Fibroblast of the aortic adventitia (primary cell): ENCODE measurements at places on chromosomes 6 and 20.

GRCh38 chr6:55450005-55450404 lies 122.7 kb downstream of the GFRAL start:
- no peak for DNase-seq

GRCh38 chr20:63032861-63033793 lies 26.4 kb upstream of the BHLHE23 start:
- no peak for DNase-seq

DNA sequence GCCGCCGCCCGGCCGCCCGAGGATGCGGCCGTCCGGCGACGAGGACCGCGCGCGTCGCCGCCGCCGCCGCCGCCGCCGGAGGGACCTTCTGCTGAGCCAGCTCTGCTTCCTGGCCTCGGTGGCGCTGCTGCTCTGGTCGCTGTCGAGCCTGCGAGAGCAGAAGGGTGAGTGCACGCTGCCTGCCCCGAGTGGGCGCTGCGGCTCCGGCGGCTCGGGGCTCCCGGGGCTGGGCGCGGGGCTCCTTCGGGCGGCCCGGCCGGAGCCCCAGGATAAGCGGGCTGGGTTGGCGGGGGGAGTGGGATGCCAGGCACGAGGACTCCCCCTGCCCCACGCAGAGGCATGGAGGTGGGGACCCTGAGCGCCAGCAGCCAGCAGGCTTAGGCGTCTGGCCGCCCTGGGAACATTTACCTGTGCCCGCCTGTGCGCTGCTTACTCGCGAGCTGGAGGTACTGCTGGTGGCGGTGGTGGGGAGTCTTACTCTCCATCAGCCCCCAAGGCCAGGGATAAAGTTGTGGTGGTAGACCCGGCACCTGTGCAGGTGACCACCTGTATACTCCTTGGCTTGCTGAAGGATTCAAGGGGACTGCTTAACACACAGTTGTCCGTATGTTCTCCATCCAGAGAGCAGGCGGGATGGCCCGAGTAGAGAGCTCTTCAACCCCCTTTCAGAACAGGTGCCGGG lies 520 bp downstream of the SLC24A3 start:
- no peak for DNase-seq

DNA sequence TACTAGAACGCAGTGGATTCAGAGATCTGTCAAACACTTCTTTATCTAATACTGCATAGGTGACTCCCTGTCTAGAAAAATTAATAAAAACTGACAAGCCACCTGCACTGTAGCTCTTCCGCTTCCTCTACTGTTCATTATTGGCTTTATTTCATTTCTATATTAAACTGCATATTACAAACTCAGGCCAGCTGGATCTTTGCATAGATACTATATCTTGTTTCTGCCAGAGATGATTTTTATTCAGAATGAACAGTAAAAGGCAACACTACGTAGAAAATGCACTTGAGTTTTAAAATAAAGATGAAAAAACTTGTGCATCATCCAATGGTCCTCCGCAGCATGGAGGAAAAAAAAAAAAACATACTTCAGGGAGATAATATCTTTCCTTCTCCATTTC lies 508.3 kb downstream of the PRKN start:
- no peak for DNase-seq

DNA sequence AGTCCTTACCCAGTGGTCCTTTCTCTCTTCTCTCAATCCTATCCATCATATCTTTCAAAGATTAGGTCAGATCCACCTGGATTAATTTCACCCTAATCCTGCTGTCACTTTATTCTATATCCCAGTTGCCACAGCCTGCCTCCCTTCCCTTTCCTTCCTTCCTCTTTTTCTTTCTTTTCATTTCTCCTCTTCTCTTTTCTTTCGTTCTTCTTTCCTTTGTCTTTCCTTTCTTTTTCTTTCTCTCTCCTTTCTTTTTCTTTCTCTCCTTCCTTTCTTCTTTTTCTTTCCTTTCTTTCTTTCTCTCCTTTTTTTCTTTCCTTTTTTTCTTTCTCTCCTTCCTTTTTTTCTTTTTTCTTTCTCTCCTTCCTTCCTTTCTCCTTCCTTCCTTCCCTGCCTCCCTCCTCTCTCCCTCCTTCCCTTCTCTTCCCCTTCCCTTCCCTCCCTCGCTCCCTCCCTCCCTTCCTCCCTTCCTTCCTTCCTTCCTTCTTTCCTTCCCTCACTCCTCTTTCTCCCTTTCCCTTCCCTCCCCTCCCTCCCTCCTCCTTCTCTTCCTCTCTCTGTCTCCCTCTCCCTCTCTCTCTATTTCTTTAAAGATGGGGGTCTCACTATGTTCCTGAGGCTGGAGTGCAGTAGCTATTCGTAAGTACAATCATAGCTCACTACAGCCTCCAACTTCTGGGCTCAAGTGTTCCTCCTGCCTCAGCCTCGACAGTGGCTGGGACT lies 15.1 kb upstream of the RPN2 start:
- DNase-seq, result no peak

DNA sequence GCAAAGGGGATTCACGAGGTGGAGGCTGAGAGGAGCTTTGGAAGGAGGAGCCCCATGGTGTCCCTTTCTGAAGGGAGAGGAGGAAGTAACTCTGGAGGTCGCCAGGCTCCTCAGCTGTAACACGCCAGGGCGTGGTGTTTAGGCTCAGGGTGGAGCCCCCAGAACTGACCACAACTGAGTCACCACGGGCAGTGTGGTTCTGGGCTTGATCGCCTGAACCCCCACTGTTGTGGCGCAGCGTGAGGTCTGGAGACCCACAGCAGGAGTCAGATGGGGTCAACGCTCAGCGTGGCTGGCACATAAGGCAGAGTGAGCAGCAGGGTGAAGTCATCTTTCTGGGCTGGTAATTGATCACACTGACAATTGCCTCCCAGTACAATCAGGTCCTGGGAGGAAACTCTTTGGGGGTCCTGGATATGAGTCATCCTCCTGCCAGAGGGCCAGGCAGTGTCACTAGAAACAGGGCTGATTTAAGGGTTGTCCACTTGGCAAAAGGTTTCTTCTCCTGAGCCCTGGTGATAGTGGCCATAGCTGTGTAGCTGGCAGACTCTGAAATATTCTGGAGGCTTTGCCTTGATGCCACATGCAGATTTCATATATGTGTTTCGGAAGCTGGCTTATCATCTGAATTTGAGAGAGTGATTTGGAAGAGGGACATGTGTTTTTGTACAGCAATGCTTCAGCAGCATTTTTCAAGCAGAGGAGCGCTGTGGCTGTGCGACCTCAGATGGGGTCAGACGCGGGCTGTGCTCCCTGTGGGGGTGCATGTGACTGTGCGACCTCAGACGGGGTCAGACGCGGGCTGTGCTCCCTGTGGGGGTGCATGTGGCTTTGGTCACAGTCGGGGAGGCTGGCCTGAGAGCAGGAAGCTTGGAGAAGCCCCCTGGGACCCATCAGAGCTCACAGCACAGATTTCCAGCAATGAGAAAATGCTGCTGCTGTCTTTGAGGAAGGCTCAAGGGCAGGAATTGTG lies 50.0 kb downstream of the SYNJ2 start:
- peak; percentile 92 for DNase-seq

DNA sequence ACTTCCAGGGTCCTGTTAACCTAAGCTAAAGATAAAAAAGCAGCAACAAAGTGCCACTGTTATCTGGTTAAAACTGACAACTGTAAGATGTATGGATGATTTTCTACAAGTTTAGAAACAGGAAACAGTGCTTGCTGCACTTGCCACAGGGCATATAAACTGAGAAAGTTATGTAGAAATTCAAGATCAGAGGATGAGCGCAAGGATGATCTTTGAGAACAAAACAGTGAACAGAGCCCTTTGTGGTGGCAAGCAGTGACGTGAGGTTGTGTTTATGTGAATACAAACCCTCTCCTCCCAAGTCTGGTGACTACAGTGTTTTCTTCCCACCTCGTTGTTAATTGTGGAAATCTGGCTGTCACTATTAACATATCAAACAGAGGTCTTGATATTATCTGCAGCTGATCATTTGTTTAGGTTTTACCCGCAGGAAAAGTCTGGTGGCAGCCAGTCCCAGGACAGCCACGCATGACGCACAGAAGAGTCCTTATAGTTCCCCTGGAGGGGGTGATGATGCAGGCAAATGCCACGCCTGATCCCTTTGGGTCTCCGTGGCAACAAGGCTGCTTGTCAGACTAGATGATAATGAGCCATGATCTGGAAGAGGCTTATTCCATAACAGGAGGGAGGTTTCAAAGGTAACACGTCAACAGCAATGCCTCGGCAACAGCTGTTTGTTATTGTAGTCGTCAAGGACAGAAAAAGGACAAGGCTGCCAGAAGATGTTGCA lies 43.1 kb upstream of the TNFAIP3 start:
- DNase-seq, result peak; percentile 66

- peak; percentile 59 for DNase-seq
Observed at GRCh38 chr6:99434702-99435530, 9.8 kb upstream of the PNISR start.

GRCh38 chr20:46767127-46767761 lies 57.8 kb downstream of the SLC2A10 start:
- peak; percentile 47 for DNase-seq

- peak; percentile 86 for DNase-seq
Observed at GRCh38 chr20:54431156-54431944, 44.0 kb upstream of the DOK5 start.

GRCh38 chr6:72788188-72788587 lies 166.3 kb downstream of the KCNQ5 start:
- DNase-seq, result peak; percentile 62

DNA sequence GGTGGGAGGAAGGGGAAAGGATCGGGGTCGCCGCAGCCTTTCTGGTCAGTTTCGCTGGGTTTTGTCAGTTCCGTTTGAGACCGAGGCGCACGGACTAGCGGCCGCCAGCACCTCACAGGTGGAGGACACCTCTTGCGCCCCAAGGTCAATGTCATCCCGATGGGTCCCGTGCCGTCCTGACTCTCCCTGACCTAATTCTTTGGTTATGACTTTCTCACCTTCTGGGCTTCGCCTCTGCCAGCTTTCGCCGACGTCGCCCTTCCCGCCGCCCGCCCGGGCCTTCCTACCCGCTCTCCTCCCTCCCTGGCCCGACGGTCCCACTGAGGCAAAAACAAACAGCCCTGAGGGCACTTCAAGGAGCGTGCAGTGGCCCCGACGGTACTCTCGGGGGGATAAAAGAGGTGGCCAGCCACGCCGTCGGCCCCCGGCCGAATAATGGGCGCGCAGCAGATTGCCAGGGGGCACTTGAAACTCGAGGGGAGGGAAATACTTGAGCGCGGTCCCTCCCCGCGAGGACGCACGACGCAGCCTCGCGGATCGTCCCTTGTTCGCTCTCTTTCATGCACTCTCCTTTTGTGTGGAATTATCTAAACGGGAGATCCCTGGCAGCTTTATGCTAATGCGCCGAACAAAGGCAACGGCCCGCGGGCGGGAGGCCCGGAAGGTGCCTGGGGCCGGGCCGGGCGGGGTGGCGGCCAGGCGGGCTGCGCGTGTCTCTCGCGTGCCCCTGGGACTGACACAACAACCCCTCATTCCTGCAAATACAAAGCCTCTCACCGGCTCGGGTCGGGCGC lies 3.9 kb upstream of the INSM1 start:
- DNase-seq, result no peak

DNA sequence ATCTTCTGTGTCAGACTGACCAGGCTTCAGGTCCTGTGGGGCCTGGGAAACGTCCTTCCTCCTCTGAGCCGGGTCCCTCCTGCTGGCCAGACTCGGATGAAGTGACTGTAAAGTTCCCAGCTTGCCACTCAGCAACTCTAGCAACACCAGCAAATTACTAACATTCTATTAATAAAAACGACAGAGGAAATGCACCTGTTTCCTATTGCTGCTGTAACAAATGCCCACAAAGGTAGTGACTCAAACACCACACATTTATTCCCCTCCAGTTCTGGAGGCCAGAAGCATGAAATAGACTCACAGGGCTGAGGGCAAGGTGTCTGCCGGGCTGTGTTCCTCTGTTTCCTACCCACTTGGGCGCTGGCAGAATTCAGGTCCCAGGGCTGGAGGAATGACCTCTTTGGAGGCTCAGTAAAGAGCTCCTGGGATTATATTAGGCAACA lies 48.8 kb downstream of the CTCFL start:
- no peak for DNase-seq

DNA sequence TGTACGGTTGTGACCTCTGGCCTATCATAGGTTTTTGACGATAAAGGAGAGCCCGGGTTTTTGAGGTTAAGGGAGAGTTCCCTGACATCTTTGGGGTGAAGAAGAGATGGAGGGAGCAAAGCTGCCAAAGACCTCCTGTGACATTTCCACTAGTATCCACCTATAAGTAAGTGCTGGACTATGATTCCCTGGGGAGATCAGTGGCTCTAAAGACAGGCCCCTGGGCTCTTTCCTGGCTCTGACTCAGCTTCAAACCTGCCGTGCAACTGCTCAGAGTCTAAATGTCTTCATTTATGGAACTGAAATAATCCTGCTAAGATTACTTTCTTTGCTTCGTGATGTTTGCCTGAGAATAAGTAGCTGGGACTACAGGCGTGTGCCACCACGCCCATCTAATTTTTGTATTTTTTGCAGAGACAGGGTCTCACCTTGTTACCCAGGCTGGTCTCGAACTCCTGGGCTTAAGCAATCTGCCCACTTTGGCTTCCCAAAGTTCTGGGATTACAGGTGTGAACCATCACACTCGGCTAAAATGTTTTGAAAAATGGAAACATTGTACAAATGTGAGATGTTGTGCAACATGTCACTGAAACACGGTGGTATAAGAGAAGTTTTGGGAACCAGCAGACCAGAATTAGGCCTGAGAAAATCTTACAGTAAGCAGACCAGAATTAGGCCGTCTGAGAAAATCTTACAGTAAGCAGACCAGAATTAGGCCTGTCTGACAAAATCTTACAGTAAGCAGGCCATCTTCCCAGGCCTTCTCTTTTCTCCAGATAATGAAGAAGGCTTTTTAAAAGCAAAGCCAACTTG lies 1.1 kb upstream of the PAQR8 start:
- DNase-seq, result no peak

GRCh38 chr6:64186592-64186991 lies 551.0 kb downstream of the PHF3 start:
- DNase-seq, result no peak

DNA sequence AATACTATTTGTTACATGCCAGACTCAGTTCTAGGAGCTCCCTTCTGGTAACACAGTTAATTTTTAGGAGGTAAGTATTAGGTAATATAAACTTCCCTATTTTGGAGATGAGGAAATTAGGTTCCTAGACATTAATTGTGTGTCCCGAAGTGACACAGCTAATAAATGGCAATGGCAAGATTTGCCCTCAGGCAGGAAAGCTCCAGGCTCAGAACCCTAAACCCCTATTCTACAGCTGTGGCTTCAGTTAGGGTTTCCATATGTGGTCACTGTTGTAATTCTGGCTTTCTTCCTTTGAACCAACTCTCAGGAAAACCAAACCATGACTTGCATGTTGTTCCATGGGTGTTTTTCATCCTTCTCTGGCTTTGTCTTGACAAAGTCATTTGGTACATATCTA lies 188.2 kb downstream of the PLCB1 start:
- DNase-seq, result peak; percentile 8

- no peak for DNase-seq
Observed at GRCh38 chr20:15098351-15098750, 760.9 kb upstream of the FLRT3 start.

DNA sequence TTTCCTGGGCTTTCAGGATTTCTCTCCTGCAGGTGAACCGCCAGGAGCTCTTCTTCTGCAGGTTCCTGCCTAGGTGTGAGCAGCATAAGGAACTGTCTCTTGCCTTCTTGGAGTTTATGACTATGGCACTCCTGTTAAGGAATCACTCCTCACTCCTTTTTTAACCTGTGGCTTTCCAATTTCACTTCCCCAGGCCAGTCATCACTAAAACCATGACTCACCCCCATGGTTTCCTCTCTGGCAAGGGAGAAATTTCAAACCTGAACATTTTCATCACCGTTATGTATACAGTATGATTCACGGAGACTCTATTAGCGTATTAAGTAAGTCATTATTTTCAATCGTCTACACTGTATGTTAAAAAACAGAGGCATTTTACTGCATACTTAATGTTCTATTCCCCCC lies 78.2 kb upstream of the ARID1B start:
- DNase-seq, result peak; percentile 68
